Ecto neural progenitor cell (in vitro differentiated cells): ENCODE measurements at places on chromosomes 4 and X.

- DNase-seq: no peak
These were observed 128.0 kb upstream of the PRKG2 start for GRCh38 chr4:81343046-81343445.

- peak; percentile 99 for DNase-seq
These were observed at the start of gene PITX2 for GRCh38 chr4:110622841-110623717. Gene PITX2, minus strand, starts transcription at chr4:110623077. Its CDS starts 617 bp downstream, at chr4:110622460.

- DNase-seq: no peak
These were observed 1702.3 kb downstream of the STIM2 start for GRCh38 chr4:28562913-28563312.

- DNase-seq: no peak
These were observed 192.0 kb upstream of the ETNPPL start for GRCh38 chr4:108954880-108955279.

GRCh38 chrX:68894513-68895340 is 65.9 kb downstream of the EFNB1 start:
- peak; percentile 56 for DNase-seq

- DNase-seq: no peak
These were observed 3.5 kb upstream of the MAD2L1 start for GRCh38 chr4:120070196-120070595.

DNA sequence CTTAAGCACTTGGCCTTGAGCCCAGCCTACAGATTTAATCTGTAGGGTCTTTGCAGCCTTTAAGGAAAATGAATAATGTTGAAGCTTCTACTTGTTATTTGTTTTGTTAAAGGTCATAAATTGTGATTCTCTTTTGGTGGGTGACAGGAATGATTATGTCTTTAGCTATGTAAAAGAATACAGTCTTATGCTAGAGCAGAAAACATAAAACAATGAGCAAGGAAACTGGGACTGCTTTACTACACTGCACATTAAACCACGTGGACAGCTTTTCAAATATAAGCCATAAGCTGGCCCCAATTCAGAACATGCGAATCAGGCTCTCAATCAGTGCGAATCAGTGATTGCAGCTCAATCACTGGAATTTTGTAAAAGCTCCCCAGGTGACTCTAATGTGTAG is 40.9 kb upstream of the TBC1D19 start:
- DNase-seq: no peak

DNA sequence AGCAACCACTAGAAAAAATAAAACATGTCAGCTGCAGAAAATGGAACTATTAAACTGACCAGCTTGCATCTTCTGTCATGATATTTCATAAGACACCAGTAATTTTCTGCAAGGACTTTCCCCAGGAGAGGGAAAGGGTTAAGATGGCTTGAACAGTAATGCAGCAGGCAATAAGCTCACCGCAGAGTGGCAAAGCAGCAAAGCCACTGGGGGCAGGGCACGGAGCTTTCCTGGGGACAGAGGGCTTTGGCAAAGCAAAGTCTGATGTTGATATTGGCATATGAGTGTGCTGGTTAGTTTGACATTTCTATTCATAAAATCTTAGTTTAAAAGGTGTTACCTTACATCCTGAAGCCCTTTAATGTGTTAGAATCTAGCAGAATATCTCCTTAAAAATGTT is 55.1 kb upstream of the NAP1L5 start:
- no peak for DNase-seq

- DNase-seq: no peak
These were observed 21.4 kb downstream of the NKX1-1 start for GRCh38 chr4:1384675-1385372.

DNA sequence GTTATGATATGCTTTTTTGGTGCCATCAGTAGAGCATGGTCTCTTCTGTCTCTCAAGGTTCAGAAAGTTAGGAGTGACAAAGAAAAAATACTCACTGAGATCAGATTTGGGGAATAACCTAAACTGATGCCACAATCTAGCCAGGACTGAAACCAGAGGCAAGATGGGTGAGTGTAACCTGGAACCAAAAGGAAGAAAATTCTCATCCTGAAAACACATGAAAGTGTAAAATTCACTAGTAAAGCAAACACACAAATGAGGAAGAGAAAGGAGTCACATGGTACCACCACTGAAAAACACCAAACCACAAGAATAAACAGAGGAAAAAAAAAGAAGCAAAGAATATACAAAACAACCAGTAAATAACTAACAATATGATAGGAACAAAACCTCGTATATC is 96.4 kb downstream of the ANXA10 start:
- no peak for DNase-seq

DNA sequence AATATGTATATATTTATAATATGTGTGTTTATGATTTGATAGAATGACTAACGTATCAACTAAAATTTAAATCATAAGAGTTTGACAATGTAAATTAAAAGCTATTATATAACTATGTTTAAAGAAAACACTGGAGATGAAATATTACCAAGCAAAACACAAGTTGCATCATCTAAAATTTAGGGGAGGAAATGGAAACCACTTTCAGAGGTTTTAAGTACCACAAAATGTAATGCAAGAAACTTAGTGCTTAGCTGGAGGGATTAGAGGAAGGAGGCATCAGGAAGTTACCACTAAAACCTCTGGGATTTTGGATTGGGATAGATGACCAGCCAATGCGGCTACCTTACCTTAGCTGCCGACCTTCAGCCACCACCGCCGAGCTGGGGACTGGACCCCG is 1192.1 kb upstream of the PRKX start:
- DNase-seq: no peak

DNA sequence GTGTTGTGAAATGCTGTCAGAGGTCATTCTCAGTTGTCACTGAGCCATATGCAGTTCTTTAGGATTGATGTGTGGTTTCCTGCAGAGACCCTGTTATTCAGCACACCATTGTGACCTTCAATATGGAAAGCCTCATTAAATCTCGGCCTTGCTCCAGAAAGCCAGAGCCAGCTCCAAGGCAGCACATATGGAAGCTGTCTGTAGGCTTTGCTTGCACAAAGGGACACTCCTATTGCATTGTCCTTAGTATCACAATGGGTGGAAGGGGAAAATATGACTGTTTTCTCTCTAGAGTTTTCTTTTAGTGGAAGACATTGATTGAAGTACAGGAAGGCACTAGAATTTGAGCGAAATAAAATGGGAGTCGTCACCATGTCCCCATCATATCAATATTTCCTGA is 179.0 kb downstream of the CEP135 start:
- no peak for DNase-seq

DNA sequence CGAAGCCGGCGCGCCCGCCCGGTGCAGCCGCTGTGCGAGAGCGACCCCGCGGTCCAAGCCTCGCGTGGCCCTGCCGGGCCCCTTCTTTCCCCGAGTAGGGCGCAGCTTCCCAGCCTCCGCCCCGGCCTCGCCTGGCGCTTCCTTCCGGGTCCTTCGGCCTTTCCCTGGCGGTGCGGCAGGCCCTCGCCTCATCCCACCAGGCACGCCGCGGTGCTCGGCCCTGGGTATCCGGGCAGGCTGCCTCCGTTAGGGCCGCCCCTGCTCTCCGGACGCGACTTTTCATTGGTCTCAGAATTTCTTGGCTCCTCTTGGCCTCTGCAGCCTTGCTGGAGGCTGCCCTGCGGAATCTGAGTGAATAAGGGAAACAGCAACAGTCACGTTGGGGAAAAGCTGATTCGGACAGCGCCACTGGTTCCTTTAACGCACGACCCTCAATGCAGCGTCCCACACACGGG is 429 bp downstream of the UVSSA start:
- no peak for DNase-seq

- no peak for DNase-seq
These were observed 2.9 kb downstream of the FAM200B start for GRCh38 chr4:15684498-15684897.

DNA sequence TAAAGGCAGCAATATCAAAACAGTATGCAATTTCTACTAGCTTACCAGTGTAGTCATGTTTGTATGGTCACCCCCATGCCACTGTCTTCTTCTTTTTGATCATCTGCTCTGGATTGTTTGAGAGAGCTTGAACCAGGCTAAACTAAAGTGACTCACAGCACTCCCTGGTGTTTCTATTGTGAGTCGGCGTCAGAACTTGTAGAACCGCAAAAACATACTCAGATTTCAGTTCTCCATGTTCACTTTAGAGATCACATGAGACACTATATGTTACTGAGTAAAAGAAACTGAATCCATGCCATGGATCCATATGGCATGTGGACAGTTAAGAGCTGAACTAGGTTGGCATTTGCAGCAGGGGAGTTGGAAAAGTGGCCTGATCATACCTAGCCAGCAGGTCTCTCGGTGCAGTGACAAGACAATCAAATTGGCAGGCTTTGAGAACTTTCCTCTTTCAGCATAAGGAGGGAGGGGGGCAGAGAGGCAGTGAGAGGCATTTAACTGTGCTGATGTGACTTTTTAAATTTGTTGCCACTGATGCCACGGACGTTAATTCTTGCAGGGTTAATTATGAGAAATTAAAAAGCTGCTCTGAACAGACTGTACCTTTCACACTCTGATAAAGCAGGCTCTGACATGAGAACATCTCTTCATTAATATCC is 88.4 kb downstream of the AFF2 start:
- DNase-seq: no peak

- DNase-seq: no peak
These were observed 24.9 kb upstream of the DYNLT3 start for GRCh38 chrX:37872303-37872655.

DNA sequence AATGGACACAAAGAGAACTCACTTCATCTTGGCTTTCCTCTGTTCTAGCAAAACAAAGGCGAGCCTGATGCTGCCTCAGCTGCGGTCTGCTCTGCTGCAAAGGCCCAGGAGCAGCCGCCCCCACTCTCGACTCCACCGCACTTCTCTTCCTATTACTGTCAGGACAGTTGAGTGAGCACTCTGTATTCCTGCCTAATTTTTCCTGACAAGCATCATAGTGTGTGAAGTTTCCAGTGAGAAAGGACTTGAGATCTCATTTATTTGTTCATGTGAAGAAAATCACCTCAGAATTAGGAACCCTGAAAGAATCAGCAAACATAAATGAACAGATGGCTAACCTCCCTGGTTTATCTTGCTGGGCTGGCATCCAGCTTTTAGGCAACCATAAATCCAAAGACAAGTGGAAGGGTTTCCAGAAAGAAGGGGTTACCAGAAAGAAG is 15.6 kb downstream of the SCARB2 start:
- DNase-seq: no peak

DNA sequence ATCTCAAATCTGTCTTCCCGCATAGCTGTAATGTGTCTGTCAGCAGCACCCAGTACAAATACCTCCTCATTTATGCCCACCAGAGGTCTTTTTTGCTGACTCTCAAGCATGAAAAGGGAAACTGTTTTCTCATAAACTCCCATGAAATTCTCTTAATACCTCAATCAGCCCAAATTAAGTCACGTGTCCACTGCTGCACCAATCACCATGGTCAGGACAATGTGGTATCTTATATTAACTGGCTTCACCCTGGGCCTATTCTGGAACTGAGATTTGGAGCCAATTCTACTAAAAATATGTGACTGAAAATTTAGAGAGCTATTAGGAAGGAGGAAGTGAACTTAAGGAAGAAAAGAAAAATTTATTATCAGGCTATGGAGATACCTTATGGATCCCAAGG is 58.4 kb downstream of the IL21 start:
- DNase-seq: no peak

GRCh38 chr4:35250761-35251160 is 993.6 kb downstream of the ARAP2 start:
- no peak for DNase-seq

- no peak for DNase-seq
These were observed 614.4 kb downstream of the RPA4 start for GRCh38 chrX:97498093-97498492.

GRCh38 chrX:40832723-40833122 is 97.4 kb upstream of the MED14 start:
- no peak for DNase-seq

DNA sequence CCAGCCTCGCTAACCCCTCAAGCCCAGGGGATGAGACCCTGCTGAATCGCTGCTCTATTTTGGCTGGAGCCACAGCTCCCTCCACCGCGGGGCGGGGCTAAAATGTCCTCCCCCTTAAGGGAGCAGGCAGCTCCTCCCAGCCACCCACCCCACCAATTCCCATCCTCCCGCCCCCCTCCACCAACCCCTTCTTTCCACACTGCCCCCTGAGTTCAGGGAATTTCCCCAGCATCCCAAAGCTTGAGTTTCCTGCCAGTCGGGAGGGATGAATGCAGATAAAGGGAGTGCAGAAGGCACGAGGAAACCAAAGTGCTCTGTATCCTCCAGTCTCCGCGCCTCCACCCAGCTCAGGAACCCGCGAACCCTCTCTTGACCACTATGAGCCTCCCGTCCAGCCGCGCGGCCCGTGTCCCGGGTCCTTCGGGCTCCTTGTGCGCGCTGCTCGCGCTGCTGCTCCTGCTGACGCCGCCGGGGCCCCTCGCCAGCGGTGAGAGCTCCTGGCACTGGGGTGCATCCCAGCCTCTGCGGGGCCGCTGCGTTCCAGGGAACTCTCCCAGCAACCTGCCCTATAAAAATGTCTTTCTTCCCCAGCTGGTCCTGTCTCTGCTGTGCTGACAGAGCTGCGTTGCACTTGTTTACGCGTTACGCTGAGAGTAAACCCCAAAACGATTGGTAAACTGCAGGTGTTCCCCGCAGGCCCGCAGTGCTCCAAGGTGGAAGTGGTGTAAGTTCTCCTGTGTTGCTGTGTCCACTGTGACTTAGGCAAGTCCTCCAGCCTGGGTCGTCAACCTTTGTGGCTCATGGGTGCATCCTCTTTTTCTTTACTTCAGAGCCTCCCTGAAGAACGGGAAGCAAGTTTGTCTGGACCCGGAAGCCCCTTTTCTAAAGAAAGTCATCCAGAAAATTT is at the start of gene CXCL6:
Gene CXCL6 (plus strand): TSS at position 306 of the 907 bp plus-strand sequence. CDS start 73 bp downstream, at position 379.
- peak; percentile 69 for DNase-seq

- peak; percentile 58 for DNase-seq
These were observed 201.4 kb downstream of the CCSER1 start for GRCh38 chr4:90328558-90328957.

DNA sequence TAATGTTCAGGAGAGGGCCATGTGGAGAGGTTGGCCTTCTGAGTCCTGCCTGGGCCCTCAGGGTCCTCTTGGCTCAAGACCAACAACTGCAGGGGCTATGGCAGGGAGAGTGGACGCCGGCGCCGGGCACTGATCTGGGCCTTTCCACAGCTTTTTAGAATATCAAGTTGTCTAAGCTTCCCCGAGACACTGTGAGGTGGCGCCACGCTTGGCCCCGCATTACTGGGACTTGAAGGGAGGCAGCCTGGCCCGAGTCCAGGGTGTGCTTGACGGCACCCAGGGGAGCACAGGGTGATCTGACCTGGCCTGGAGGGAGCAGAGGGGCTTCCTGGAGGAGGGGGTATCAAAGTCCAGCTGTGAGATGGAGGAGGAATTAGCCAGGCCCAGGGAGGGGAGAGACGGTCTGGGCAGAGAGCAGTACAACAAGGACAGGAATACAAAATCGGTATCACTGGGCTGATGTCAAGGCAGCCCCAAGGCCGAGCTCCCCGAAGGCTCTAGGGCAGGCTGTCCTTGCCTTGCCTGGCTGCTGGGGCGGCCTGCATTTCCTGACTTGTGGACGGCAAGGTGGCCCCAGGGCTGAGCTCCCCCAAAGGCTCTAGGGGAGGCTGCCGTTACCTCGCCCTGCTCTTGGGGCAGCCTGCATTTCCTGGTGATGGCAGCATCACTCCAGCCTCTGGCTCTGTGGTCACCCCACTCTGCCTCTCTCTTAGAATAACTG is 28.1 kb downstream of the ABLIM2 start:
- DNase-seq: no peak

GRCh38 chr4:164955107-164955805 is 22.2 kb downstream of the TRIM61 start:
- DNase-seq: no peak

GRCh38 chr4:8159537-8160232 is 1.1 kb upstream of the ABLIM2 start:
- DNase-seq: no peak
